ENCODE measurements at places on chromosomes 12 and 14. TPM values are rescaled to one million over a fixed set of nuclear protein-coding genes. Genes with fewer than 3 reads are reported as not detected.

Gene ITPK1
- total RNA-seq = 11.7 TPM

Gene SNAPC1
- total RNA-seq = 10.2 TPM

Gene NTF3
- not detected for total RNA-seq

Gene CLEC9A
- not detected for total RNA-seq

Gene CCDC175
- total RNA-seq = not detected

Gene DEGS2
- not detected for total RNA-seq

All from uterine smooth muscle cell (primary cell).